Activated T-helper 2 cell treated with anti-CD3 and anti-CD28 coated beads, Interferon-gamma antibody, Interleukin-2, Interleukin-4, amounts not matched to agents 10 μg/mL and 5 μg/mL and 100 μg/mL, durations not matched to agents 14 hours and 24 hours and 36 hours (primary cell): ENCODE measurements at places on chromosomes 6 and 20.

DNA sequence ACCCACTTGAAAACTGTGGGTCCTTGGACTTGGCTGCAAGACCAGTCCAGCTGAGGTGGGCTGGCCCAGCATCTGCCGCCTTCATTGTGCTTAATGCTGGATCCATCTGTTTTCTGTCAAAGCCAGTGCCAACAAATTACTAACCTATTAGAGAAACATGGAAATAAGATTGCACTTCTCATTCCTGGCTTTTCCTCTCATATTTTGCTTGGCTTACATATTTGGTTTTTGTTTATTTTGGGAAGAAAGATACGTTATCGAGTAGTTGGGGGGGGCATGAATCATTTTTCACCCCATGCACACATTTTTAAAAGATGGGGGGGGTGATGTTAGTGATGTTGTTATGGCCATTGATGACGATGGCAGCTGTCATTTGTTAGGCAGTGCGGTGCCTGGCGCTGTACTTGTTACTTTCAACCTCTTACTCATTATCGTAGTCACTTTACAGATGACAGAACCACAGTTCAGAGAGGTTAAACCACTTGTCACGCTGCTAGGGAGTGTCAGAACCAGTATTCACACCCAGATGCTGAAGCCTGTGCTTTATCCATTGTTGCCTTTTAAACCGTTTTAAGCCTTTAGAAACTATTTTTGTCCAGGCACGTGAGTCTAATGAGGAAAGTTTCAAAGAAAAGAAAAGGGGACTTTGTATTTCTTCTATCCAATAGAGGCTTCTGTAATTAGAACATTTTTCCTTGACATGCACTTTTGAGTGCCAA, 180.0 kb downstream of the TMEM242 start:
- DNase-seq: no peak

- DNase-seq: no peak
These were observed 47.5 kb downstream of the EYA4 start for GRCh38 chr6:133288662-133289061.

GRCh38 chr6:113824411-113824810, 32.7 kb upstream of the MARCKS start:
- no peak for DNase-seq

DNA sequence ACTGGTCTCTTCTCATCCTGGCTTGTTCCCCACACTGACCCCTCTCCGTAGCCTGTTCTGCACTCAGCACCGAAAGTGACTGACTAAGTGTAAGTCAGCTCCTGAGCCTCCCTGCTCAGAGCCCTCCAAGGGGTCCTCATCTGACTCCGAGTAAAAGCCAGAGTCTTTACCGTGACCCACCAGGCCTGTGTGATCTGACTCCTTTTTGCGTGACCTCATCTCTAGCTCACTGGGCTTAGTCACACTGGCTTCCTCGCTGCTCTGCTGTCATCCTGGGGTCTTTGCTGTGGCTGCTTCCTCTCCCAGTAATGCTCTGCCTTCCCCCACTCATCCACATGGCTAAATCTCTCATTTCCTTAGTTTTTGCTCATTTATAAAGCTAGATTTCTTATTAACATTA, 116.6 kb downstream of the PLCB4 start:
- no peak for DNase-seq
